ENCODE measurements at places on chromosomes 11 and 22.

- DNase-seq: no peak
These were observed 4.0 kb downstream of the APOL4 start for GRCh38 chr22:36197514-36198146.

GRCh38 chr11:72925656-72926055, 111.4 kb downstream of the ATG16L2 start:
- DNase-seq: no peak

GRCh38 chr11:122089111-122089510, 26.9 kb downstream of the BLID start:
- no peak for DNase-seq

DNA sequence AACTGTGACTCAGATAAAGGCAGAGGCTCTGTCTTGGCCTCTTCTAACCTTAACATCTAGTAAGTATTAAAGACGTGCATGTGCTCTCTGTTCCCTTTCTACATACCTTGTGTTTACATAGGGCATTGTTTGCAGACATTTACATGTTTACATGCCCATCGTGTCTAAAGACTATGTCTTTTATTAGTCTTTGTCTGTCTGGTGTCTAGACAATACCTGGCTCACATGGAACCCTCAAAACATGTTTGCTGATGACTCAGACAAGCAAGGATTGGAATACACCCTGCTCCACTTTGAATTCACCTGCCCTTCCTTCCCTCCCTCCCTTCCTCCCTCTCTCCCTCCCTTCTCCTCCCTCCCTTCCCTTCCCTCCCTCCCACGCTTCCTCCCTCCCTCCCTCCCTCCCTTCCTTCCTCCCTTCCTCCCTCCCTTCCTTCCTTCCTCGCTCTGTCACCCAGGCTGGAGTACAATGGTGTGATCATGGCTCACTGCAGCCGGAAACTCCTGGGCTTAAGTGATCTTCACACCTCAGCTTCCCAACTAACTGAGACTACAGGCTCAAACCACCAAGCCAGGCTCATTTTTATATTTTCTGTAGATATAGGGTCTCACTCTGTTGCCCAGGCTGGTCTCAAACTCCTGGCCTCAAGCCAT, 23.7 kb upstream of the SORL1-AS1 start:
- DNase-seq: no peak

GRCh38 chr22:37570661-37570976, 9.3 kb downstream of the LGALS2 start:
- DNase-seq: no peak

DNA sequence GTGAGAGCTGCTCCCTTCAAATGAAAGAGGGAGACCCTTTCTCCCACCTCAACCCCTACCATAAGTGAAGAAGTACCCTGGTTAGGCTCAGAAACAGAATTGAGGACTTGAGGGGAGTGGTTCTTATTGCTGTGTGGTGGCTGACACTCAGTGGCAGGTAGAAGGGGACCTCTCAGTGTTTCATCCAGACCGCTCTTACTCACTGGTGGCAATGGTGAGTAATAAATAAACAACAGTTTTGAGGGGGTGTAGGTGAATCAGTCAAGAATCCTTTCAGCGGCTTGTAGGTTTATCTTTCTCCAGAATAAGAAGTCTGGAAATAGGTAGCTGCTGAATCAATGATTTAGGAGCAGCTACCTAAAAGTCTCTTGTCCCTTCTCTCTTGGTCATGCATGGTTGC, 403.4 kb upstream of the B3GAT1 start:
- DNase-seq: no peak

DNA sequence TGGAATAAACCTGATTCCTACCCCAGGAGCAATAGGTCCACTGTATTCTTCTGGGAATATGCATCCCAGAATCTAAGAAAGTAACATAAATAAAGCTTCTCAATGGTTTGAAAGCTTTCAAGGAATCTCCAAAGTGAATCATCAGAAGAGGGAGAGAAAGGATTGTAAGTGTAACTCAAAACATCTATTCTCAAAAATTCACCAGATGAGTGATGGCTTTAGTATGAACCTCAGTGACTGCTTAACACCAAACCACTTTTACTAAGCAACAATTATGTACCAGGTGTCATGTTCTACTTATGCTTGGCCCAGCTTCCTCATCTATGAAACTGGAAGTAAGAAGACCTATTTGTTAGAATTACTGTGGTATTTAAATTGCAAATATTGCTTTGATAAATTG, 7.4 kb downstream of the RAB38 start:
- no peak for DNase-seq

DNA sequence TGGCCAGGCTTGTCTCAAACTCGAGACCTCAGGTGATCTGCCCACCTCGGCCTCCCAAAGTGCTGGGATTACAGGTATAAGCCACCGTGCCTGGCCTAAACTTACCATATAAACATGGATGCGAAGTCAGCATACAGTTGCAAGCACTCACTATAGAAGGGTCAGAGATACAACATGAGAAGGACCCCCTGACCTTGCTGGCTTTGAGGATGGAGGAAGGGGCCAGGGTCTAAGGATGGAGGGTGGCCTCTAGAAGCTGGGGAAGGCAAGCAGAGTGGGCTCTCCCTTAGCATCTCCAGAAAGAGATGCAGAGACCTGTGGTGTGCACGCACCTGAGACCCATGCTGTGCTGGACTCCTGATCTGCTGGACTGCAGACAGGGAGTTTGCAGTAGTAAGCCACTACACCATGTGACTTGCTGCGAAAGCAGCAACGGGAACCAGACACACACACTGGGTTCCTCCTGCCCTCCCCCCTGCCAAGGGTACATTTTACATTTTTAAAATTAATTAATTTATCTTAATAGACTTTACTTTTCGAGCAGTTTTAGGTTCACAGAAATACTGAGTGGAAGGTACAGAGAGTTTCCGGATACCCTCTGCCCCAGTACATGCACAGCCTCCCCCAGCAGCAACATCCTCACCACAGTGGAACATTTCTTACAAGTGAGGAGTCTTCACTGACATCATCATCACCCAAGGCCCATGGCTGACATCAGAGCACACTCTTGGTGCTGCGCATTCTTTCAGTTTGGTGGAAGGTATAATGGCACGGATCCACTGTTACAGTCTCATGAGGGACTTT, 170.1 kb upstream of the B3GAT1 start:
- no peak for DNase-seq

GRCh38 chr11:102729849-102730815, 5.4 kb upstream of the MMP8 start:
- DNase-seq: no peak

- no peak for DNase-seq
These were observed at the start of gene SCN3B for GRCh38 chr11:123654566-123655081. Gene SCN3B, minus strand, starts transcription at chr11:123654624. Its CDS starts 823 bp downstream, at chr11:123653801.

GRCh38 chr11:36247493-36247892, 41.7 kb downstream of the COMMD9 start:
- no peak for DNase-seq

DNA sequence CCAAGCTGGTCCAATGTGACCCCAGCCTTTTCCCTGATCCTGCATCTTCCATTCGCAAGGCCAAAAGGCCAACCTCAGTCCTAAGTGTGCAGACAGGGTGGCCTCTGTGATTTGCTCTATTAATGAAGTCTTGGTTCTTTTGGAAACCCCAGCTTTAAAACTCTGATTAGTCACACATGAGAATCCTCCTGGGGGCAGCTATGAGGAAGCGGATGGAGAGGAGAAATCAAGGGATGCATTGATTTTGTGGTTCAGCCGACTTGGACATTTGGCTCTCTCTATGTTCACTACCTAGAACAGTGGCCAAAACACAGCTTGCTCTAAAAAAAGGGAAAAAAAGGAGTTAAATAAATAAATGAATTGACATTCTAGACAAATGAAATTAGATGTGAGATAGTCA, 98.6 kb upstream of the USP47 start:
- DNase-seq: no peak

DNA sequence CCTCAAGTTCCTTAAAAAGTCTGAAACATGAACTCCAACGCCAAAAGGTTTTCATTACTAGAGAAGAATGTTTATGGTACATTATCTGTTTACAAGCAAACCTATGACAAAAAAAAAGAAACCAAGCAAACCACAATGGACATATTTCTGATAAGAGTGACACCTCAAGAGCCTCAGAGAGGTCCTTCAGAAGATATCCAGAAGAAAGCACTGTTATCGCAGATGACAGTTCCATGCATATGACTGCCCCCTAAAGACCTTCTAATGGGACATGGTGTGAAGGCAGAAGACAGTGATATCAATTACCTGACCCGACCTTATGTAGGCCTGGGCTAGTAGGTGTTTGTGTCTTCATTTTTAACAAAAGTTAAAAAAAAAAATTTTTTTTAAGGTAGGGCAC, 3.1 kb downstream of the HDHD5 start:
- no peak for DNase-seq

- no peak for DNase-seq
These were observed 30.9 kb upstream of the LRRC32 start for GRCh38 chr11:76701294-76702040.

DNA sequence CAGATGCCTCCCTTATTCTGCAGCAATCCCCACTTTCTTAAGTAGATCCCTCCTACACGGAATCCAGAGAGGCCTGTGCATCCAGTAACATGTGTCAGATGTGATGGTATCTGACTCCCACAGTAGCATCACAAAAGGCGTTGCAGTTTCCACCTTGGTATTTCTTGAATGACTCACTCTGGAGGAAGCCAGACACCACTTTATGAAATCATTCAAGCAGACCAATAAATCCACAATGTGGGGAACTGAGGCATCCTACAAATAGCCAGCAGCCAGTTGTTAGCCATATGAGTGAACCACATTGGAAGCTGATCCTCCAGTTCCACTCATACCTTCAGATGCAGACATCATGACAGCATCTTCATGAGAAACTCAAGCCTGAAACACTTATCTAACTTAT, 798.1 kb downstream of the OPCML start:
- no peak for DNase-seq

DNA sequence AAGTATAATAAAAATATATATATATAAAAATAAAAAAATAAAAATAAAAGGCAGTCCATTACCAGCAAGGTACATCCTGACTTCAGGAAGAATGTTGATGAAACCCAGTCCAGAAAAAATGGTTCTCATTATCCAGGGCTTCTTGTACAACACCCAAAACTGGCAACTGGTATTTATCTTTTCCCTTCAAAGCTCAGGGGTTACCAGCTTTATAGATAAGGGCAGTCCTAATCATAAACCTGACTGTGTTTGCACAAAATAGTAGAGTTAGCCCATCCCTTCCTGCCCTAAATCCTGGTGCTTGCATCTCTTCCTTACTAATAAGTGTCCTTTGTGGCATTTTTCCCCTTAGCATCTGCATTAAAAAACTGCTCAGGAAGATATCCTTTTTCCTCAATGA, 97.5 kb downstream of the CSTPP1 start:
- no peak for DNase-seq

- DNase-seq: no peak
These were observed 27.3 kb downstream of the FAM168A start for GRCh38 chr11:73570415-73571114.

- DNase-seq: no peak
These were observed 134.9 kb downstream of the DBX1 start for GRCh38 chr11:20025332-20025840.

DNA sequence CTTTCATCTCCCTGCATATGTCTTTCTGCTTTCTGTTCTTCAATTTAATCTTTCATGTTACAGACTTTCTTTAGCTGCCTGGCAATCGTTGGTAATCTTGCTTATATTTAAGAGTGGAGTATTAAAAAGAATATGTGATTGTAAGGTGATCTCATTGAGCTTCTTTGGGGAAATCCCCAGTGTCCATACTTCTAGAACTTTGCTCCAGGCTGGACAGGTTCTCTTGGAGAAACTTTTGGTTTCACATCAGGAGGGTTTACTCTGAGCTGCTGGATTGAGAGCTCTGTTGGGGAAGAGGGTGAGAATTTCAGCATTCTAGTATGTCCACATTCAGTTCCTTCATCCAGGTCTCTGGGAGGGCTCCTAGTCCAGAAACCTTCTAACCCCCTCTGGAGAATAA, 16.1 kb downstream of the LRRC75B start:
- no peak for DNase-seq

Measured in tibial artery (tissue), 4 donors.